ENCODE measurements at places on chromosomes 1 and 21.

DNA sequence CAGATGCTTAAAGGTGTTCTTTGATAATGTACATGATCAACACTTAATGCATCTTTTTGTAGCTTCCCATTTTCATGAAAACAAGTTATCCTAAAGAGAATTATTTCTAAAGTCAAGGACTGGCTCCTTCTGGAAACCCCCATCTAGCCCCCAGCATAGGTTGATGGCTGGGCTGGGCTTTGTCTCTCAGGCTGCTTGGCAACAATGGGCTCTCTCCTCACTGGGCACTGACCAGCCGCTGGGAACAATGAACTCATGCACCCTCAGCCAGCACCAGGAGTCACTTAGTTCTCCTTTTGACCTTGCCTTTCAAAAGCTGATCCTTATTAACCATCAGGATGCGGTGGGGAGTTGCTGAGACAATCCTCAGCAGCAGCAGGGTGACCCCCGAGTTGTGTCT, 293.0 kb upstream of the PLXNA2 start:
- no peak for DNase-seq

GRCh38 chr1:63533931-63534330, 10.6 kb downstream of the EFCAB7 start:
- DNase-seq: no peak

GRCh38 chr1:241847540-241847795, 536 bp upstream of the EXO1 start:
- no peak for DNase-seq

DNA sequence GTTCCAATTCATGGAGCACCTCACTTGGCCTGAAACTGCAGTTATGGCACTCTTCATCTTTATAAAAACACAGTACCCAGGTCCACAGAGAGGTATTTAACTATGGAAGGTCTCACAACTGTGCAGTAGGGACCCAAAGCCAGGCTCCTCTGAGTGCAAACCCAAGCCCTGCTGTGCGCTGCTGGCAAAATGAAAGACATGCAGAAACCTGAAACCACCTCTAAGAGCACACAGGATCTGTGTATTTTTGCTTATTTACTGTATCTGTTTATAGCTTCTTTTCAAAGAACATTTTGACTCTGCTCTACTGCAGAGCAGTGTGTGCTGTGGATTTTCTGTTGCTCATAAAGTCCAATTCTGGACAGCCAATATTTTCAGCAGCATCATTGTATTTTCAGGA, 166.6 kb downstream of the DSCAM start:
- no peak for DNase-seq

DNA sequence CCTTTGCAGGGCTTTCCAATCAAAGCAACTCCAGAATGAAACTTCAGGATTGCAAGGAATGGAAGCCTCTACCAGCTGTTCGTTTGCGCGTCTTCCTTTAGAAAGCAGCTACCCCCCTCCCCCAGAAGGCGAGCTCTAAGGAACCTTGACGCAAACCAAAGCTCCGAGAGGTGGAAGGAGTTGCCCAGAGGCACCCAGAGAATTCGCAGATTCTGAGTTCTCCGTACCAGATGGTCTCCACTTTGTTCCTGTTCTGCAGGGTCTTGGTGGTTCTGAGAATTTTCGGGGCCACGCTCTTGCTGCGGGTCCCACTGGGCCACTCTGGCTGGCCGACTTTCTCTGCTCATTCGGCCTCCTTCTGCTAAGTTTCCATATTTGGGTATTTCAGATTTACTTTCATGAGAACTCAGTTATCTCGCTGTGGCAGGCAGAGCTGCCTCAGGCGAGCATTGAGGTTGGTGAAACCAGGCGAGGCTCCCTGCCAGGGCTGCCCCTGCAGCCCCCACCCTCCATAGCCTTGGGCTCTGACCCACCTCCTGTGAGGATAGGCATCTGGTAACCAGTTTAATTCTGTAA, 801 bp downstream of the TRAF5 start:
- DNase-seq: no peak

DNA sequence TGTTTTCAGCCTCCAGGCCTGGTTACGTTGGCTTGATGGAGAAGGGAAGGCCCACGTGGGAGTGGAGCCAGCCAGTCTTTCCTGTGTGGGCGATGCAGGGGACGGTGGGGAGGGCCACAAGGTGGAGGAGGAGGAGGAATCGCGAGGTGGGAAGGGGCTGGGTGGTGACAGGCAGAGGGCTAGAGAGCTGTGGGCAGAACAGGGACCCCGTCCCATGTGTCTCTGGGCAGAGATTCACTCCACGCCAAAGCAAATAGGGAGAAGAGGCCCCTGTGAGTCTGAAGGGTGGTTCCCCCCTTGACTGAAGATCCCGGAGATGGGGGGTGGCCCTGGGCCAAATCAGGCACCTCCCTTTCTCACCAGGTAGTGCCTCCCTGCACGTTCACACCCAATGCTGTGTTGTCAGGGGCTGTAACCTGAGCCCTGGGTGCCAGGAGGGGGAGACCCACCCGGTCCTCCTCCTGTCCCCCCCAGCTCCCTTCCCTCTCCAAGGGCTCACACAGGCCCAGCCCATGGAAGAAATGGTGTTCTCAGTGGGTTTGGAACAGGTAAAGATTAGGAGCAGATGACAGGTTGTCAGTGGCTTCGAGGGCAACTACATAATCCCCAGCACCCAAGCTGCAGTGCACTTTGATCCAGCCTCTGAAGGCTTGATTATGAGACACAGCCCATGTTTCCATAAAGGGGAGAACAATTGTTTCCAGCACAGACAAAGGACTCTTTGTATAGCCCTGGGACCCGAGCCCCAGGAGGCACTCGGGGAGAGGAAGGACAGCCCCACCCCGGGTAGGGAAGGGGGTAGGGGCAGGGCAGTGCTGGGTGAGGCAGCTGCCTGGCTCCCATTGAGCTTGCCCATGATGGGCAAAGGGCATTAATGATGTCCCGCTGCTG, 37.7 kb upstream of the GPR37L1 start:
- no peak for DNase-seq

DNA sequence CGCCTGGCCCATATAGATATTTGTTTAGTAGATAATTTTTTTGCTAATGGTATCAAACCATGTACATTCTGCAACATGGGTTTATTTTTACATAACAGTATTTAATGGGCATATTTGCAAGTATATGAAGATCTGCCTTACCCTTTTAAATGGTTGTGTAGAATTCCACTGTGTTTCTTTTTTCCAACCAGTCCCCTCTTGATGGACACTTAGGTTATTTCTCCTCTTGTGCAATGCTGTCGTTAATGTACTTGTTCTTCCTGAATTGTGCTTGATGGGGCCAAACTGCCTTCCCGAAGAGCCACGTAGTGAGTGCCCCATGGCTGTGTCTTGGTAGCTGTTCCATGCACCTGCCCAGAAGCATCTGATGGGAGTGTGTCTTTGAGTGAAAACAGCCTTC, 39.4 kb upstream of the EFHD2 start:
- DNase-seq: no peak

GRCh38 chr1:181558416-181558815, 75.1 kb downstream of the CACNA1E start:
- no peak for DNase-seq

DNA sequence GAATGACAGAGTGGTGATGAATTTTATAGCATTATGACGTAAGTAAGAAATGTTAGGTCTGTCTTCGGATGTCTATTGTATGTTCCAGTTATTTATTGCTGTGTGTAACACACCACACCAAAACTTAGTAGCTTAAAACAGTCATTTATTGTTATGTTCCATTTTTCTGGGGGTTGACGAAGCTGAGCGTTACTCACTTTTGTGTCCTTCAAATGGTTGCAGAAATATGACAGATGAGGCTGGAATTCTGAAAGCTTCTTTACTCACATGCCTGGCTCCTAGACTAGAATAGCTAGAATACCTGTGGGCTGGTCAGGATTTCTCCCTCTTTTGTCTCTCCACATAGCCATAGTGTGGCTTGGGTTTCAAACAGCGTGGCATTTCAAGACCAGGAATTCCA, 62.1 kb upstream of the S1PR1 start:
- no peak for DNase-seq

DNA sequence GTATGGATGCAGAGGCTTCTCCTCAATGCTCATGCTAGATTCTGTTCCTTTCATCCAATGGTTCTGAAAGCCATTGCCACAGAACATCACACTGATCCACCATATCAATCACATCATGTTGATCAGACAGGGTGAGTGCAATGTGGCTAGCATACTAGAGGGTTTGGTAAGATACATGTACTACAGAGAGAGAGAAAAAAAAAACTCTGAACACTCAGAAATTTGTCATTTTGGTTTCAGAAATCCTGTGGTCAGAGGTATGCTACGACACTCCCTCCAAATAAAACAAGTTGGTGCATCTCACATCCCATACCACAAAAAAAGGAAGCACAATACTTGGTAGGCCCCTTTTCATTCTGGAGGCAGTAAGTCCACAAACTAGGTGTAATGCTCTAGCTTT, 35.4 kb downstream of the OR10J1 start:
- no peak for DNase-seq

DNA sequence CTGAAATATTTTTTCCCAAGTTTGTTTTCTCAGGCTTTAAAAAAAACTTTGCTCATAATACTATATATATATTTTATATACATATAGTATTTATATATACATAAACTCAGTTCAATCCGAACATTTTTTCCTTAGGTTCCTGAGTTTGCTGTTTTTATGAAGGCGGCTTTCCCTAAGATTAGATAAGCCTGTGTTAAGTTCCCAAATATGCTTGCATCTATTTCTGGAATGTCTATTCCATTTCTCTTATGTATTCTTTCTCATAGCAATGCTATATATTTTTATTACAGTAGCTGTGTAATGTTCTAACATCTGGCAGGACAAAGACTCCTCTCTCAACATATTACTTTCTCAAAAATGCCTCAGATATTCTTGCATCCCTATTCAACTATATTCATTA, 45.9 kb downstream of the ADSS2 start:
- DNase-seq: no peak

DNA sequence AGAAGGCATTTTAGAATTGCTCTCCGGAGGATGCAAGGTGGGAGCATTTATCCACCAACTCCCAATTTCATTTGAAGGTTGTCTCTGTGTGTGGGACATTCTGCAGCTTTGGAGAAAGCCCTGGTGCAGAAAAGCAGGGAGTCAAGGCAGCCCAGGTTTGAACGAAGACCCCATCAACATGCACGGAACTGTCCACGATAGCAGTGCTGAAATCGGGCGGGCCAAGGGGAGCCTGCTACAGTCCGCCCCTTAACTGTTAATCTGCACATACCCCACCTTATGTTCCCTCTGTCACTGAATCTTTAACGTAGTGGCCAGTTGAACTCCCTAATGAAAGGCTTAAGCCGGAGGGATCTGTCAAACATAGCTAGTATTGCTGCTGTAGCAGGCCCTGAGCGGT, 68.8 kb upstream of the C1orf174 start:
- no peak for DNase-seq

GRCh38 chr21:29185172-29185571, 54.7 kb downstream of the MAP3K7CL start:
- DNase-seq: no peak

Data from stimulated activated CD4-positive, alpha-beta T cell treated with anti-CD3 and anti-CD28 coated beads, TNF-alpha, amount 100 ng/mL, for 4 hours (primary cell).